ENCODE measurements at places on chromosomes 16 and 17.

GRCh38 chr17:42853597-42853967, 2.6 kb downstream of the AOC3 start:
- no peak for DNase-seq

GRCh38 chr16:13269905-13270528, 368.6 kb downstream of the SHISA9 start:
- no peak for DNase-seq

DNA sequence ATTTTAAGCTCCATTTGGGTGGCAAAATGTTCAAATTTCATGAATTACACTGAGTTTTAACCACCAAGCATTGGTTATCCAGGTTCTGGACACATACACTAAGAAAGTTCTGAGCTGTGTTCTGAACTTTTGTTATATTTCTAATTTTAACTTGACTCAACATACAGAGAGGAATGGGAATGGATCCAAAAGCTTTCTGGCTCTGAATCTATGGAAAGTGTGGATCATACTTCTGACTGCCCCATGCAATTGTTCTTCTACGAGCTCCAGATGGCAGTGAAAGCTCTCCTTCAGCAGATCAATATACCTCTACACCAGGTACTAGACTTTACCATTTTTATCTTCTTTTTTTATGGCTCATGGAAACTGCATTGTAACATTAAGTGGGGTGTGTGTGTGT, 113.0 kb upstream of the NOG start:
- no peak for DNase-seq

GRCh38 chr17:16281351-16281750, 64.3 kb downstream of the PIGL start:
- DNase-seq: peak; percentile 85

DNA sequence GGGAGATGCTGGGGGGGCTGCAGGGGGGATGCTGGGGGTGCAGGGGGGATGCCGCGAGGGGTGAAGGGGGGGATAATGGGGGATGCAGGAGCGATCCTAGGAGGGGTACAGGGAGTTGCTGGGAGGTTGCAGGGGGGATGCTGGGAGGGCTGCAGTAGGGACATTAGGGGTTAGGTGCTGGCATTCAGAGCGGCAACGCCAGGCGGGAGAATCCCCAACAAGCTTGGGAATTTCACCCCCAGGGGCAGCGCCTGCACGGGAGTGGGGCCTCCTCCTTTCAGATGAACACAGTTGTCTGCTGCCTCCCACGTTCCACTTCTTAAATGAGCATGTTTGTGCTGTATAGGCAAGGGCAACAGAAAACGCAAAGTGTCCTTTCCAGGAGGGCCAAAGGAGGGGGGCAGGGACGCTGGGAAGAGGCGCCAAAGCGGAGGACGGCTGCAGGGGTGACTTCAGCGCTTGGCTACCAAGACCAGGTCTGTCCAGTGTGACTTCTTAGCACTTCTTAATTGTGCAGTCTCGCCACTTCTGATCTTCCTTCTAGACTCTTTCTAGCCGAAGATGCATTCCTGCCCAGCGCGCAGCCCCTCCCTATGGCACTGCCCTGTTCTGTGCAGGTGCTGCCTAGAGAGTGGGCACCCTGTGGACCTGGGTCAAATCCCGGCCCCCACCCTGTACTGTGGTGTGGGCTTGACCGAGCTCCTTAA, 2.0 kb upstream of the SLC6A4 start:
- no peak for DNase-seq

DNA sequence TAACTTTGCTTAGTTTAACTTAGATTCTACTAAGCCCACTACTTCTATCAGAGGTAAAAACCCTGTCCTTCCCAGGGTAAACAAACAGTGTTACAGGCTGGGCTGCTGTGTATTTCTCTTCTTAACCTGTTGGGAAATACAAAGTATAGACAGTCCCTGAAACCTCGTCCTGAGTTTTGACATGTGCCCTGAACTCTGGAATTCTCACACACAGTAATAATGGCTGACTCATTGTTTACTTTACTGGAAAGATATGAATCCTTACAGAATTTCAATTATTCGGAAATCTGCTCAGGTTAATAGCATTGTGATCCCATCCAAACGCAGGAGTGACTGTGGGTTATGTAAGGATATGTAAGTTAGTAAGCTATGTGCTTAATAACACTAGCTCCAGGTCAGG, 199.1 kb downstream of the TMEM114 start:
- DNase-seq: no peak

GRCh38 chr16:85265810-85266209, 153.5 kb upstream of the CIBAR2 start:
- no peak for DNase-seq

DNA sequence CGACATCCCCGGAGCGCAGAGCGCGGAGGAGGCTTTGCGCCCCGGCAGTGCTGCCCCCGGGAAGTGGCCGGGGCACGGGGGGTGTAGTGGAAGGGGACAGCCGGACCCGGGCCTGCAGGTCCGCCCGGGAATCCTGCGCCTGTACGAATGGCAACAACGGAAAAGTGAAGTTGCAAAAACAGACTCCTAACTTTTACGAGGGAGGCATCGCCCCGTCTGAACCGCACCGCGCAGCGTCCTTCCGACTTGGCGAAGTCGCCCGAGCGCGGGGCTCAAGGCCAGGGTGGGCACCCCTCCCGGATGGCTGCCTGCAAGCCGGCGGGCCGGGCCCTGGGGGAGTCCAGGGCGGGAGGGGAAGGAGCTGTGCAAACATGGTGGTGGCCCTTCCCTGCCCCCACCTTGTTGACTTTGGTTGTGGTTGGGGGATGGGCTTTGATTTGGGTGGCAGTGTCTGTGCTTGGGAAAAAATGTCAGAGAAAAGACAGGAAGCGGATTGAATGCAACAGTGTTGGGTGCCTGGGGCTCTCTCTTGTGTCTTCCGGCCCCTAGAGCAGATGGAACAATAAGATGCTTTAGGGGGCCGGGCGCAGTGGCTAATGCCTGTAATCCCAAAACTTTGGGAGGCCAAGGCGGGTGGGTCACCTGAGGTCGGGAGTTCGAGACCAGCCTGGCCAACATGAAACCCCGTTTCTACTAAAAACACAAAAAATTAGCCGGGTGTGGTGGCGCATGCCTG, 675 bp downstream of the RNF213 start:
- DNase-seq: peak; percentile 51

DNA sequence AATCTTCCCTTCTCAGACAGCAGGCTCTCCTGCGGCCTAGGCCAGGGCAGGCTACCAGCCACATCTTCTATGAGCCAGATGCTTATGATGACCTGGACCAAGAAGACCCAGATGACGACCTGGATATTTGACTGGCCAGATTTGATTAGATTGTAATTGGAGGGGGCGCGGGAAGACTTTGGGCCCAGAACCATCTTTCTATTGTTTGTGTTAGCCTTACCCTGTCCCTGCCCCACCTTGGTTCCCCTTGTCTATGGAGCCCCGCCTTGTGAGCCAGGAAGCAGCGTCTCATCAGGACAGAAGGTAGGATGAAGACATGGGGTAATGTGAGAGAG, 2.8 kb downstream of the CLDN7 start:
- DNase-seq: no peak

Data from HCEC 1CT (cell line).